ENCODE measurements at places on chromosomes 2 and 18.

DNA sequence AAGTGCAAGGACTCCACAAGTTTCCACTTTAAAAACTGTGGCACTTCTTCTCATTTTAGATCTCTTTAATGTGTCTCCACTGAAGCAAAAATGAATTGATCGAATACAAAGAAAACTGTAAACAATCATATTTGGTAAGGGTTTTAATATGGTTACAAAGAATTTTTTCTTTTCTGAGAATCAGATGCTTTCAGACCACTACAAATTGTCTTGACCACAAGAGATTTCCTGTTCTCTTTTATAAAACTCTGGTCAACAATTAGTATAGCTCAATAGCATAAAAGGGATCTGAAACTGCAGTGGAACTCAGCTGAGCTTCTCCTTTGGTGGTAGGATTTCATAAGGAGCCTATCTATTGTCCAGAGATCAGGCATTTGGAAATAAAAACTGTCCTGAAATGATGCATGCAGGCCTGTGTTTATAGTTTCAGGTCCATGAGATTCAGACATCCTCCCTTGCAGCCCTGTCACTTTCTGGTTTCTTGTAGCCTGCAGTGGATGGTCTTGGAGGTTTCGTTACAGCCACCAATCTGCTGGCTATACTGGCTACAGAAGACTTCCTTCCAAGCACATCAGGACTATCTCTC is 120.0 kb downstream of the DOCK10 start:
- no peak for DNase-seq

DNA sequence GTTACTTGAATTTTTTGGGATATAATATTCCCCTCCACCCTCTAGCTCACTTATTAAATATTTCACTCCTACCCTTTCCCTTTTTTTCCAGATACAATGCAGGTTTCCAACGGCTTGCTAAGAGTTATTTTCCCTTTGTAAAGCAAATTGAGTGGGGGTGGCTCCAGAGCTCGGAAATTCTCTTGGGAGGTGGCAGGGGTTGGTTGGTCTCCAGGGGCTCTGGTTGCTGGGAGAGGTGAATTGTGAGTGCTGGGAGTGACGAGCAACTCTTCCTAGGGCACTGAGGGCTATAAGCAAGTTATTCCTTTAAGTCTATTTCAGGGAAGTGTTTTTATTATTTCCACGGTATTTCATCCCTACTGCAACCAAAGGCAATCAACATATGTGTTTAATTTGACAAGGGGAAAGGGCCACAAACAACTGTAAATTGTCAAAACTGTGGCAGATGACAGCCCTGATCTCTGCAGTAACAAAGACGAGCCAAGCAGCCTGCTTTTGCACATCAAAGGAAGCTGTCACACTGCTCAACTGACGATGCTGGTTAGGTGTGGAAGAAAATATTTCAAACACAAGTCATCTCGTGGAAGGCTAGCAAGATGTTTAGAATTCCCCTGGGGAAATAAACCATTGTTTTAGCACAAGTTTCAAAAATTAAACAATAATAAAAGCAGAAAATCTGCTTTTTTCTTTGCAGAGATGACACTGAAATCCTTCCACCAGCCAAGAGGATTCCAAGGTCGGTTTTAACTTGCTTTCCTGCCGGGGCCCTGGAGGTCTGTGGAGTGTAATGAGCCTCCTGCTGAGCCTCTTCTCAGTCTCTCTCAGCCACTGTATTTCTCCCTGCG is 34.8 kb upstream of the ASXL2 start:
- no peak for DNase-seq

- DNase-seq = no peak
Observed at GRCh38 chr2:68272246-68272994, 20.1 kb upstream of the PPP3R1 start.

GRCh38 chr2:54671875-54672589 is 51.4 kb upstream of the EML6 start:
- DNase-seq = no peak

GRCh38 chr2:27024188-27024587 is 8.6 kb upstream of the TMEM214 start:
- no peak for DNase-seq

DNA sequence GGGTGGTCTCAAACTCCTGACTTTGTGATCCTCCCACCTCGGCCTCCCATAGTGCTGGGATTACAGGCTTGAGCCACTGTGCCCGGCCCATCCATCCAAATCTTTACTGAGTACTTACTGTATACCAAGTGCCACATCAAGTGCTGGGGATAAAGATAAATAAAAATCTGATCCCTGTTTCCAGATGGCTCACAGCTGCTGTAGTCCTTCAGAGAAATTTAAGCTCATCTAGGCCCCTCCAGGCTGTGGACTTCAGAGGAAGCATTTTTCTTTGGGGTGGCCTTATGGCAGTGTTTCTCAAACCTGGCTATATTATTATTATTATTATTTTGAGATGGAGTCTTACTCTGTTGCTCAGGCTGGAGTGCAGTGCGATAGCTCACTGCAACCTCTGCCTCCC is 33.7 kb upstream of the GTF2A1L start:
- no peak for DNase-seq

GRCh38 chr2:190418727-190419126 is 10.6 kb downstream of the MFSD6 start:
- no peak for DNase-seq

DNA sequence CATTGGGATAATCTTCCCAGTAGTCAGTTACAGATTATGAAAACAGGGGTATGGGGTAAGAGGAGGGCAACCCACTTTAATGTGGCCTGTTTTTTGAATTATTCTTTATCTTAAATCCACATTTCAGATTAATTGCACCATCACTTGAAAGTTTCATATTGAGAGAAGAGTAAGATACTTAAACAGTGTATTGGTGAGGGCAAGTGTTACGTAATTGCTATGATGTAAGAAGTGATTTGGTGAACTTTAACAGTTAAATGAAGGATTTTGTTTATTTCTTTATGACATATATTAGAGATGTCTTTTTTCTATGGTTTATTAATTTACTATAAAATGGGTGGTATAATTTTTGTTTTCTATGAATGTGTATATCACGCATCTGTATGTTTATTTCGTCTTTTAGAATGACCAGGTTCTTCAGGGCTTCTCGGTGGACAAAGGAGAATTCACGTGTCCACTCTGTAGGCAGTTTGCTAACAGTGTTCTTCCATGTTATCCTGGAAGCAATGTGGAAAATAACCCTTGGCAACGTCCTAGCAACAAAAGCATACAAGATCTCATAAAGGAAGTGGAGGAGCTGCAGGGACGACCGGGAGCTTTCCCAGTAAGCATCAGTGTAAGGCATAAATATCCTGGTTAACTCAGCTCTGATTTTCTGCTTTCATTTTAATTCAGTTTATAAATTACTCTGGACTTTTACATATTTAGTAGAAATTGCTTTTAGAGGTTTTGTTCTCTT is 171.2 kb upstream of the MYO3B start:
- DNase-seq = no peak

DNA sequence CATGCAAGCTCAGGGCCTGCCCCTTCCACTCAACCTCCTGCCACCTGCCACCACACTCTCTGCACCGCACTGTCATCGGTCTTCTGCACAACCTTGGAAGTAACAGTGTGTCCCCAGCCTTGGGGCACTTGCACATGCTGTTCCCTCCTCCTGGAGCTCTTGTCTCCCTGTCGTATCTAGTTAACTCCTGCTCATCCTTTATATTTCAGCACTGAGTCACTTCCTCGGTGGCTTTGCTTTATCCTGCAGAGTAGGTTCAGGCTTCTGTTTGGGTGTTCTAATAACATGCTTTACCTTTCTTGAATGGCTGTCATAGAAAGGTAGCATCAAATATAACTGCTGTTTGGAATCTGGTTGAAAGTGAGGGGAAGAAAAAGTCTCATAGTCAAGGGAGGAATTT is 25.3 kb downstream of the PAX8 start:
- no peak for DNase-seq

DNA sequence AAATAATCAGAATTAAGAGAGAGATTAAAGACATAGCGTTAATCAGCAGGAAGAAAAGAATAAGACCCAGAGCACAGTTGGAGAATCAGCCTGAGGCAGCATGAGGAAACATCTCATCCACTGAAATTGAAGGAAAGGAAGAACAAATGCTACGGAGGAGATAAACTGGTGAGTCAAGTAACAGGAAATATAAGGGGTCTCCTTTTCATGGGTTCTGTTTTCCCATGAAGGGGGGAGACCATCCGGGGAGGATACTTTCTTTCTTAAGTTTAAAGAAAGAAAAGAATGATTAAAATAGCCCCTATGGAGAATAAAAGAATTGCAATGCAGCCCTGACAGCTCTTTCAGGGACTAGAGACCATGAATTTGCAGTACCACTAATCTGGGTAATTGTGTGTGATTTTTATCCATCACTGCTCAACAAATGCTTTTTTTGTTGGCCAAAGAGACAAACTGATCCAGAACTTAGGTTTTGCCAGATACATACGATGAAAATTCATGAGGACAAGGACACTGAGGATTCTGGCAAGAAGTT is 17.7 kb downstream of the ROCK2 start:
- DNase-seq = no peak

DNA sequence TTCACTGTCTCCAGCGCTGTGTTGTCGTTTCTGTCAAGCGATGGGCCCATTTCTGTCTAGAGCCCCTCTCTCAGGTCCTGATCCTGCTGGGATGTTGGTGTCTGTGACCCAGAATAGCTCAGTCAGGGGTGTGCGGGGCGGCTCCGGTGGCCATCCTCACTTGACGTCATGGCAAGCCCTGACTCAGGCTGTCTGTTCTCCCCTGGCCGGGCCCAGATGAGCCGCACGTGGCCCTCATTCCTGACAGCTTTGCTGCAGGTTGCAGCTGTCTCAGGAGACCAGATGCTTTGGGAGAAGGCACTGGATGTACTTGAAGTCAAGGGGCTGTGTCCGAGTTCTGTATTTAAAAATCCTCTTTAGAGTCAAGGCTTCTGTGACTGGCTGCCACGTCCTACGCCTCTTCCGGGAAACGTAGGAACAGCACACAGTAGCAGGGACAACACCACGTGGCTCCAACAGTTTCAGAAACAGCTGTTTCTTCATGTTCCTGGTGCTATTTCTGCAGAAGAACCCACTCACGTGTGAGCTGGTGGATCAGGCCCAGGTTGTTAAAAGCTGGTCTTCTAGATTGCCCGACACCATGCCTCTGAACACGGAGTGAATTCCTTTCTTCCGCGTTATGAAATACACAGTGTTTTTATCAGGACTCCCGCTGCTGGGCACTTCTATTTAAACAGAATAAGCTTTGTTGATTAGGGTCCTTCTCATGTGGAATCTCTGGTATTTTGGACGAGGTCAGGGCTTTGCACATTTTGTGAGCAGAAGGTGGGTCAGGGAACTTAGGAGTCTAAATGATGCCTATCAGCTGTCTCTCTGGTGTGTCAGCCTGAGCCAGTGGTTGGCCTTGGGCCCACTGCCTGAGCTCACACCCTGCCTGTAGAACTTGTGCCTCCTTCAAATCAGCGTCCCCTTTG is 28.3 kb upstream of the NTSR2 start:
- no peak for DNase-seq

DNA sequence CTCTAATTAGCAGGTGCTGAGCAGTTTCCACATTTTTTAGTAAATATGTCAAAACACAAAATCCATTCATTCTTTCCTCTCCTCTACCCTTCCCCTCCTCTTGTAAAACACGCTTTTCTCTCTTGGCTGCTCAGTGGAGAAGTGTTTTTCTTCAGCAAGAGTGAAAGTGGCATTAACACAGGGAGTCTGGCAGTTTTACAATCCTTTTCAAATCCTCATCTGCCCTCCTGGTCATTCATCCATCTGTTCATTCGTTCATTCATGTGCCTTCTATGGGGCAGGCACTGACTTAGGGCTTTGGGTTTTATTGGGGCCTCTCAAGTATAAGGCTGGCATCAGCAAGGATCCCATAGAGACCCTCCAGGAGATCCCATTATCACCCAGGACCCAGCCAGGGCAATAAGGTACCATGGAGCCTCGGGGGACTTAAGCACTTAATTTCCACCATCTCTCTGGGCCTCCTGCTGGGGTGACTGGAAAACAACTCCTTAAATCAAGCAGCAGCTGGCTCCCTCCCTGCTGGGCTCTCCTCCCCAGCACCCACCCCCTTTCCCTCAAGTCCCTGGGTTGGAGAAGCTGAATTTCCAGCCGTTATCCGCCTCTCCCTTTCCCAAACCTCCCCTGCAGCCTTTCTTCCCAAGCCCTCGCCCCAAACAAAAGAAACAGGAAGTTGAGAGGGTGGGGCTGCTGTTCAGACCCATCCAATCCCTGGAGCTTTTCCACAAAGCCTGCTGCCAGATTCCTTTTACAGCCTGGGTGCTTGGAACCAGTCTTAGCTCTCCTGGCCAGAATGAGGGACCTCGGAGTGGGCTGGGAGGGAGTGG is 32.6 kb downstream of the MARCHF4 start:
- DNase-seq = no peak

GRCh38 chr18:48124857-48125626 is 194.6 kb upstream of the SMAD2 start:
- no peak for DNase-seq

DNA sequence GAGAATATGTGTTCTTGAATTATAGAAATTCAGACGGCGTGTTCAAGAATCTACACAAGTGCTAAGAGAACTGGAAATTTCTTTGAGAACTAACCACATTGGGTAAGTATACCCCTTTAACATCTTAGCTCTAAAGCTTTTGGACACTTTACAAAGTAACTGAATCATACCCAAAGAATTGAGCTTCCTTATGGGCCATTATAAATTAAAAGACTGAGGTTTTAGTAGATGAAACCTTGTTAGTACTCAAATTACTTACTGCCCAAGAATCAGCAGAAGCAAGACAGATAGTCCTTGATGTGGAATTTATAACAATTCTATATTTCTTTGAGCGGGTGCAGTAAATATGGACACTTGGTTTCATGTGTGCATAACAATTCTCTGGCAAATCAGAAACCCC is 168.3 kb downstream of the PRPF40A start:
- no peak for DNase-seq

DNA sequence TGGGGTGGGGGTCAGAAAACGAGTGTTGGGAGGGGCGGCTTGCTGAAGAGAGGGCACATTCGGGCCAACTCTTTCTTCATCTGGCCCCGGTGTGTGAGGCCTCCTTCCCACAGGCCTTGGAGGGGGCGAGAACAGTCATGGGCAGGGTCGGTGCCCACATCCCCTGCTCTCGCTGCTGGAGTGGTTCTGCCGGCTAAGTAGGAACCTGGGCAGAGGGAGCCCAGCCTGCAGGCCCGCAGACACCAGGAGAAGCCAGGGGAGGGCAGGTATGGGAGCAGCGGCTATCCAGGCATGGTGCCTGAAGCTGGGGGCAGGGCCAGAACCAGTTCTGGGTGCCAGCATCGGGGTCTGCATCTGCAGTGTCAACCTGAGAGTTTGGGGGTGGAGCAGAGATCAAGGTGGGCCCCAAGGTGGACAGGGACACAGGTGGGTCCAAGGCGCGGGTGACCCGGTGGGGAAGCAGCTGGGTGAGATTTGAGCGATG is 46.6 kb upstream of the HPCAL1 start:
- DNase-seq = no peak

GRCh38 chr2:225027061-225027762 is 15.1 kb downstream of the DOCK10 start:
- DNase-seq = no peak
